ENCODE measurements at places on chromosomes 4 and X. TPM values are rescaled to one million over a fixed set of nuclear protein-coding genes. Genes with fewer than 3 reads are reported as not detected.

- DNase-seq, result no peak
Observed at GRCh38 chr4:183789657-183790056, 115.5 kb upstream of the STOX2 start.

Gene ASB9
- not detected for total RNA-seq

GRCh38 chrX:15815779-15816437, 25.6 kb downstream of the ZRSR2 start:
- no peak for DNase-seq

DNA sequence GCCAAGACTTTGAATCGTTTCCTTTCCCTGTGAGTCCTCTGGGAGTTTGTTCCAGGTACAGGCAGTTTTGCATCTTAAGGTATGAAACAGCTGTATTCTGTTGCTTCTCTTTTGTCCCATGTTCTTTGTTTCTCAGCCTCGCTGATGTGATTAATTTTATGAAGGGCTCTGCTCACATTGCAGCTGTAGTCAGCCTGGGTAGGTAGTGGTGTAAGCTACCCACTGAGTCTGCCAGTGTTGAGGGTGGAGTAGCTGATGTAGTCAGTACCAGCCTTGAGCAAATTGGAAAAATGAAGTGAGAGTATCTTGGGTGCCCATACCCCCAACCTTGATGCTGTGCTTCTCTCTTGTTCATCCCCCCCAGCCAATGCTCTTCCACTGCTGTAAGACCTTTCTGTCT, 139.6 kb upstream of the SMIM31 start:
- DNase-seq, result no peak

GRCh38 chr4:8685831-8686230, 93.3 kb downstream of the CPZ start:
- no peak for DNase-seq
